Hypothalamus (tissue), 51 donors: ENCODE measurements at places on chromosomes 7 and 10.

DNA sequence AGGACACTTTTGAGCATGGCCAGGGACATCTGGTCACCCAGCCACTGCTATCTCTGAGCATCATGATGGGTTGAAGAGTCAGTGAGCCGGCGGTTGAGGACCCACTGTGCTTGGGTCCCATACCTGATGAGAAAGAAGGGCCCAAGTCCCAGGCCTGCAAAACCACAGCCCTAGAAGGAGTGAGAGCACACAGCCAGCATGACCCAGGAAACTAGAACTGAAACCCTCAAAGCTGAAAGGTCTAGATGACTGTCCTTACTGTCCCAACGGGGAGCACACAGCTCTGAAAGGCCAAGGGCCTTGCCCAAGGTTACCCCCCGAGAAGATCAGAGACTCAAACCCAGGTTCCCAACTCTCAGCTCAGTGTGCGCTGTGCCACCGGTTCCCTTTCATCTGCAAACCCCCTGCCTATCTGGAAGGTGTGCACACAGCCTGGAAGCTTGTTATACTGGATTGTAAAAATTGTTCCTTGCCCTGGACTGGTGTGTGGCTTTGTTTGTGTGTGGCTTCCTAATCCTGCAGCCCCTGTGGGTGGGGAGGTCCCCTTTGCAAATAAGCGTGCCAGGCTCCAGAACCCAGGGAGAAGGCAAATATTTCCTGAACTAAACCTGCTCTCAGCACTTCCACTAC, 22.6 kb upstream of the PSAP start:
- no peak for DNase-seq

GRCh38 chr7:155003092-155003375, at the start of gene PAXIP1:
Gene PAXIP1, minus strand, starts transcription at chr7:155003124. Its CDS starts 195 bp downstream, at chr7:155002929.
- peak; percentile 77 for DNase-seq

GRCh38 chr10:80540136-80540535, 2.4 kb downstream of the SH2D4B start:
- DNase-seq = no peak

DNA sequence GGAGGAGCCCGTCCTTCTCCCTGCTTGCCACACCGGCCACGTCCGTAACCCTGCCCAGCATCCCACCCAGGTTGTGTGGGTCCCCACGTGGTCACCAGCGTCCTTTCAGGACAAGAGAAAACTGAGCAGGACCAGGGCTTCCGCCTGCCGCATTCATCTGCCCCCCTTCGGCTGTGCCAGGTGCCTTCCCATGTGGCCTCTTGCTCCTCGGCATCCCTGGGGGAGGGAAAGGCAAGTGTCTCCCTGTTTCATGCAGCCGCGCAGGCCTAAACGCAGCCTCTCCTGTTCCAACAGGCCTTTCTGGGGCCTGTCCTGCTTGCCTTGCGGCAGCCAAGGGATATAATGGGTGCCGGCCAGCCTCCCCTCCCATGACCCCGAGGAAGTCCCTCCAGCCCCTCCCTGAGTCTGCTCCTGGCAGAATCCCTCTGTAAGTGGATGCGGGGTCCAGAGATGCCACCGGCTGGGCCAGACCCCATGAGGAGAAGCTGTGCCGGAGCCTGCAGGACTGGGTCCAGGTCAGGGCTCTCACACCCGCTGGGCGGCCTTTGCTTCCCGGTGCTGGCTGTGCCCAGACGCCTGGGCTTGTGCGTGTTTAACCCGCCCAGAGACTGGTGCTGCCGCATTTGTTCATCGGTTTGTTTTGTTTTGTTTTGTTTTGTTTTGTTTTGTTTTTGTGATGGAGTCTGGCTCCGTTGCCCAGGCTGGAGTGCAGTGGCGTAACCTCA, 23.1 kb downstream of the SHH start:
- DNase-seq = no peak

DNA sequence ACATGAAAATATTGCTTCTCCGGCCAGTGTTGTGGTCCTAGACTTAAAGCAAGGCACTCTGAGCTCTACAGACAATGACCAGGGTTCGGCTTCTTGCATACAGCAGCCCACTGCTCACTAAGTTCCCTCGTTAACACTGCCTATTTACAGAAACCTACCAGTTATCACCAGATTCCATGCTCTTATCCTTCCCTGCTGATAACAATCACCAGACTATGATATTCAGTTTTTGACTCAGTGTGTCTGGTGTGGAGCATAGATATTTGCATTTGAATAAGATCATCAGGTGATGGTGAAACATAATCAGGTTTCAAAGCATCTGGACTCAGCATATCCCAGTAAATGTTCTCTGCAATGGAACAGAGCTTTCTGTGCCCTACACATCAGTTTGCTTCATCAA, 182.3 kb downstream of the SNX13 start:
- no peak for DNase-seq

- DNase-seq = no peak
These were observed 1.6 kb downstream of the PWWP2B start for GRCh38 chr10:132398566-132398991.

- DNase-seq = no peak
These were observed 236.9 kb upstream of the CELF2 start for GRCh38 chr10:10780746-10781145.

- DNase-seq = no peak
These were observed 7.0 kb downstream of the FAM221A start for GRCh38 chr7:23687011-23687410.

GRCh38 chr7:78359836-78360235, 561.3 kb downstream of the PHTF2 start:
- no peak for DNase-seq

DNA sequence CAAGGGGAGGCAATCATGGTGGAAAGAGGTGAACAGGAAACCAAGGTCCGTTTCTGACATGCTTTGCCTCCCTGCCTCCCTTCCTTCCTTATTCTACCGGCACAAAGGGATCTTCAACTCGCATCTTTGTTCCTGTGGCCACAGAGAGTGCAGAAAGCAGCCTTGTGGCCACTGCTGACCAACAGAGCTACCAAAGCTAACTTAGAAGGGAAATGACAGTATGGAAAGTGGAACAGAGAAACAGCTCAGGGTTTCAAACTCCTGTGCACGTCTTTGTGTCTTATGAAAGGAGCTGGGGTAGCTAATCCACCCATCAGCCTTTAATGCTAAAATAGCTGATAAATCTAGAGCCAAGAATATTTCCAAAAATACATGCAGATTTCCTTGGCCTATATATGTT, 588.0 kb downstream of the SORCS1 start:
- DNase-seq = no peak

GRCh38 chr7:2281541-2281940, 32.7 kb downstream of the SNX8 start:
- no peak for DNase-seq

DNA sequence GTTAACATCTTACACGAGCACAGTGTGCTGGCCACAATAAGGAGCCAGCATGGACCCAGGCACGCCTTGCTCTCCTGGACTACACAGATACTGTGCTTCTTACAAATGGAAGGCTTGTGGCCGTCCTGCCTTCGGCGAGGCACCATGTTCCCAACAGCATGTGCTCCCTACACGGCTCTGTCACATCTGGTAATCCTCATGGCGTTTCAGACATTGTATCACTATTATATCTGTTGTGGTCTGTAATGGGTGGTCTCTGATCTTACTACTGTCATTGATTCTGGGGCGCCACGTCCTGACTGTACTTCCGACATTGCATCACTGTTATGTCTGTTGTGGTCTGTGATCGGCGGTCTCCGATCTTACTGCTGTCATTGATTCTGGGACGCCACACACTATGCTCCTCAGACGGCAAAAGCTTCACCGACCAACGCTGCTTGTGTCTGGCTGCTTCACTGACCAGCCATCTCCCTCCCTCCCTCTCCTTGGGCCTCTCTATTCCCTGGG, 195.4 kb downstream of the MAD1L1 start:
- no peak for DNase-seq

DNA sequence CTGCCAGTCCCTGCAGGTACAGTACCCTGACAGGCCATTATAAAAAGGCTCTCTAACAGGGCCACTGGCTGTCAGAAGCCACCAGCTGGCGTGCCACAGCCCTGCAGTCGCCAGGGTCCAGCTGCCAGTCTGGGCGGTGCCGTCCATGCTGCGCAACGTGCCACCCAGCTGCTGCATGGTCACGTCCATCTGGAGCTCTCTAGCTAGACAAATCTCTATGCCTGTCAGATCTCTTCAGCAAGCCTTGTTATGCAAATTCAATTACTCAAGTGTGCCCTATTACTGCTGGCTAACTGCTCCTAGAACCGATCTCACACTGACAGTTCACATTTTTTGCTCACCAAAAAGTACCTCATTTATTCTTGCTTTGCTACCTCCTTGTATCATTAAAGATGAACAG, 75.9 kb downstream of the HIBADH start:
- peak; percentile 9 for DNase-seq

GRCh38 chr7:88091988-88092675, 127.7 kb downstream of the SRI start:
- DNase-seq = no peak

GRCh38 chr10:70053841-70054288, 1.2 kb downstream of the MACROH2A2 start:
- DNase-seq = peak; percentile 42

- peak; percentile 9 for DNase-seq
These were observed at the start of gene PCDH15 for GRCh38 chr10:54800741-54801421. Gene PCDH15, minus strand, starts transcription at chr10:54801231. Its CDS starts 136,969 bp downstream, at chr10:54664262.

GRCh38 chr7:79964463-79964862, 170.2 kb upstream of the GNAI1 start:
- no peak for DNase-seq

GRCh38 chr10:117312430-117312829, 62.8 kb downstream of the PDZD8 start:
- DNase-seq = no peak

GRCh38 chr7:71707041-71707440, 575.1 kb downstream of the GALNT17 start:
- no peak for DNase-seq

DNA sequence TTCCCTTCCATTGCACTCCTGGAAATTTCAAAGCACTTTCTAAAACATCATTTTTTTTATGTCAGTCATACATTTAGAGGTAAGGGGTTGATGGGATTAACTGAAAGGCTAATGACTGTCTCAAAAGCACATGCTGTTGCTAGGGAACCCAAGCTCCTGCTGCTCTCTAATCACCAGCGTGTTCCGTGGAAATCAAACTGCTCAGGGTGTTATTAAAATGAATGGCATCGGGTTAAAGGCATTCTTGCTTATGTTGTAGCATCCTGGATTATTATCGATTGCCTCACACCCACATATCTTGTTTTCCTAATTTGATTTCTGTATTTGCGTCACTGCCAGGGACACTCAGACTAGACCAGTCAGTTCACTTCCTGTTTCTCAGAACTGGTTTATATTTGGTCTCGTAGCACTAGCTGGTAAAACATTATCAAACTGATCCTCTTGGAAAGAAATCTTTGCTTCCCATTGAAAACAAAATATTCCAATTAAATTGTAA, 216.5 kb upstream of the MKLN1 start:
- no peak for DNase-seq

DNA sequence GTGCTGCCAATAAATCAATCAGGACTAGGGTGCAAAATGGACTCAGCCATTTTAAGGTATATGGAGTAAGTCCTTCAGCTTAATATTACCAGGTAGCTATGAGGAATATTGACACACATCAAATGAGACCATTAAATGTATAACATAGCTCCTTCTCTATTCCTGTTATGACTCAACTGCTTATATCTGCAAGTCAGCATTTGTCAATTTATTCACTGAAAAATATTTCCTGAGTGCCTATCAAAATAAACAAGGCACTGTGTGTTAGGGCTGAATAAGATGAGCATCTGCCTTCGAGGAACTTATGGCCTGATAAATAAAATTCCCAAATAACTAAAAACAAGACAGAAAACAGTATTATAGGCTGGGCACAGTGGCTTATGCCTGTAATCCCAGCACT, 113.8 kb downstream of the CDK6 start:
- no peak for DNase-seq

DNA sequence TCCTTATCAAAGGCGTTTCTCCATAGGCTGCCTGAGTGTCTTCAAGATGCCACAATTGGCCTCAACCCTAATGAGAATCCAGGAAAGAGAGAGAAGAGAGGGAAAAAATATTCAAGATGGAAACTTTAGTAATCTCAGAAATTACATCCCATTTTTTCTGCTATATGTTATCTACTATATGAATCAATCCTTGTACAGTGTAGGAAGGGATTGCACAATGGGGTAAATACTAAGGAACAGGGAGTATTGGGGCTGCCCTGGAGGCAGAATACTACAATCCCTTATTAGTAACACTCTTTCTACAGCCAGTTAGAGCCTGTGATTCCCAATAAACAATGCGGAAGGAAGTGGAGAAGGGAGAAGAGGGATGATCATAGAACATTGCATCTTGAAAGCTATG, 27.9 kb downstream of the TFPI2 start:
- no peak for DNase-seq

DNA sequence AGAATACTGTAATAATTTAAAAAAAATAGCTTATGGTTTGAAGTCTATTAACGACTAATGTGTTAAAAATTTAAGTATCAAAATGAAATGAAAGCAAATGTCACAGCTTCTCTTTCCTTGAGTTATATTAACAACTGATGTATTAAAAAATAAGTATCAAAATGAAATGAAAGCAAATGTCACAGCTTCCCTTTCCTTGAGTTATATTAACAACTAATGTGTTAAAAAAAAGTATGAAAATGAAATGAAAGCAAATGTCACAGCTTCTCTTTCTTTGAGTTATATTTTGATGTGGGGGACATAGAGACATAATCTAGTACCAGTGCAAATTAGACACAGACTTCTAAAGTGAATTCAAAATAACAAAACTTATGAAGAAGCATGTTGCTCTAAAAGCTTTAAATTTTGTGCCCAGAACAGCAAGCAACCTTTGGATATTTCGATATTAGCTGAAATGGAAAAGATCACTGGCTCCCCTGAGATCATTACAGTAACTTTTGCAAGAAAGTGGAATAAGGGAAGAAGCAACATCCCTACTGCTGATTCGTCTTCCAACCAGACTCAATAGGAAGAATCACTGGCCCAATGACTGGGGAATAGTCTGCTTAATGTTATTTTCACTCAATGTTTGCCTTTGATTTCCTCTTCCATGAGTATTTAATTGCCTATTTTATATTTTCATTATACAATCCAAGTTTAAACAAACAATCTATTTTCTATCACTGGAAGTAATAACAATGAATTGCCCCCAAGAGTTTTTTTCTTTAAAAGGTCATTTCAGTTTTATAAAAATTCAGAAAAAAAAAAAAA, 8.0 kb downstream of the SKAP2 start:
- DNase-seq = no peak

DNA sequence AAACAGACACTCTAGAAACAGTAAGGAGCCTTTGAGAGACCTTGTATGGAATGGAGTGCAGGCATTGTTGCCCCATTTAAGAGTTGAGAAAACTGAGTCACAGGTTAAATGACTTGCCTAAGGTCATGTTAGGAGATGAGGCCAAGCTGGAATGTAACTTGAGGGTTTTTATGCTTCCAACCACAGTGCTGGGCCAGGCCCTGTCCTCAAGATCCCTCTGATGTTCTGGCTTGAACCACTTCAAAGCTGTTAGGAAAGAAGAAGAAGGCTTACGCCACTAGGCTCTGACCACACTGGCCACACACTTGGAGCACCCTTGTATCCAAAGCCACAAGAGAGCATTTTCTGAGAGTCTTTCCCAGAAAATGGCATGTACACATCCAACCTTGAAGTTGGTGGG, 42.7 kb downstream of the PLAU start:
- DNase-seq = no peak
